Naive thymus-derived CD4-positive, alpha-beta T cell (primary cell): ENCODE measurements at places on chromosomes 2 and 18.

- DNase-seq: no peak
These were observed 13.1 kb upstream of the MYL12A start for GRCh38 chr18:3234457-3234856.

DNA sequence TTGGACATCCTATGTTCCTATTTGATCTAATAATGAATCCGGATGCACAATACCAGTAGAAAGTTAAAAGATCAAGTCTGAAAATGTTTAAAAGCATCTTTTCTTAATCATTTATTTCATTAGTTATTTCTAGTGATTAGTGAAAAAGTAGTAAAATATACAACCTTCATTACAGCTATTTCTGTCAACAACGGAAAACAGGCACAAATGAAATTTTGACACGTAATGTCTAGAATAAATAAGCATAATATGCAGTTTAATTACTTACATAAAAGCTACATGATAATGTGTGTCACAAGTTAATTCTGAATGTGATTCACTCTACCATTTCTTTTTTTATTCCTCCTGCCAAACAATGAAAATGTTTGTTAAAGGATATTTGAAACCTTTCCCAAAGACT is 216.1 kb downstream of the MYCN start:
- no peak for DNase-seq

DNA sequence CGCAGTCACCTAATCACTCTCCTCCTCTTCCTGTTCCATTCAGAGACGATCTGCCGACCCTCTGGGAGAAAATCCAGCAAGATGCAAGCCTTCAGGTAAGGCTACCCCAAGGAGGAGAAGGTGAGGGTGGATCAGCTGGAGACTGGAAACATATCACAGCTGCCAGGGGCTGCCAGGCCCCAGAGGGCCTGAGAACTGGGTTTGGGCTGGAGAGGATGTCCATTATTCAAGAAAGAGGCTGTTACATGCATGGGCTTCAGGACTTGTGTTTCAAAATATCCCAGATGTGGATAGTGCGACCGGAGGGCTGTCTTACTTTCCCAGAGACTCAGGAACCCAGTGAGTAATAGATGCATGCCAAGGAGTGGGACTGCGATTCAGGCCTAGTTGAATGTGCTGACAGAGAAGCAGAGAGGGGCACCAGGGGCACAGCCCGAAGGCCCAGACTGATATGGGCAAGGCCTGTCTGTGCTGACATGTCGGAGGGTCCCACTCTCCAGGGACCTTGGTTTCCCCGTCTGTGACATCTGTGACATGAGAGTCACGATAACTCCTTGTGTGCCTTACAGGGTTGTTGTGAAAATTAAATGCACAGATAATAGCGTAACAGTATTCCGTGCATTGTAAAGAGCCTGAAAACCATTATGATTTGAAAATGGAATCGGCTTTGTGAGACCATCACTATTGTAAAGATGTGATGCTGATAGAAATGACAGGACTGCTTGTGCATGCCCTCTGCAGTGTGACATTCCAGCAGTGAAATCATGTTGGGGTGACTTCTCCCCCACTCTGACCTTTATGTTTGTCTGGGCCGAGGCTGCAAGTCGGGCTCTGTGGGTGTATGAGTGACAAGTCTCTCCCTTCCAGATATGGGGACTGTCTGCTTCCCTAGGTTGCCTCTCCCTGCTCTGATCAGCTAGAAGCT is 510 bp downstream of the IL1RN start:
- DNase-seq: no peak

GRCh38 chr2:101124643-101125366 is 26.4 kb downstream of the TBC1D8 start:
- no peak for DNase-seq

DNA sequence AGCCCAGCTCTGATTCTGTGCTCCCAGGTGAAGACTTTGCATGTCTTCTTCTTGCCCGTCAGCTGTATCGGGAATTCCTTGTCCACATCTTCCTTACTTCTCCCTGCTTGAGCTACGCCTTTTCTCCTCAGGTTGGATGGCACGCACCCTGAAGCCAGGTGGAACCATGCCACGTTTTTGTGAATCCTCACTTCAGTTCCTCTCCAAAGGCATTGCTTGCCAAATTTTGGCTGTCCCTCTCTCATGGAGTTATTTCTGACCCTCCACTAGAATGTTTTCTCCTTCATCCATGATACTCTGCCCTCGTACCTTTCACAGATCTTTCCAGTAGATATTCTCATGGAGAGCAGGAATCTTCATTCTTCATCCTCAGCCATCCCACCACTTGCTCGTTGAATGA is 20.2 kb downstream of the ZCCHC2 start:
- DNase-seq: no peak

DNA sequence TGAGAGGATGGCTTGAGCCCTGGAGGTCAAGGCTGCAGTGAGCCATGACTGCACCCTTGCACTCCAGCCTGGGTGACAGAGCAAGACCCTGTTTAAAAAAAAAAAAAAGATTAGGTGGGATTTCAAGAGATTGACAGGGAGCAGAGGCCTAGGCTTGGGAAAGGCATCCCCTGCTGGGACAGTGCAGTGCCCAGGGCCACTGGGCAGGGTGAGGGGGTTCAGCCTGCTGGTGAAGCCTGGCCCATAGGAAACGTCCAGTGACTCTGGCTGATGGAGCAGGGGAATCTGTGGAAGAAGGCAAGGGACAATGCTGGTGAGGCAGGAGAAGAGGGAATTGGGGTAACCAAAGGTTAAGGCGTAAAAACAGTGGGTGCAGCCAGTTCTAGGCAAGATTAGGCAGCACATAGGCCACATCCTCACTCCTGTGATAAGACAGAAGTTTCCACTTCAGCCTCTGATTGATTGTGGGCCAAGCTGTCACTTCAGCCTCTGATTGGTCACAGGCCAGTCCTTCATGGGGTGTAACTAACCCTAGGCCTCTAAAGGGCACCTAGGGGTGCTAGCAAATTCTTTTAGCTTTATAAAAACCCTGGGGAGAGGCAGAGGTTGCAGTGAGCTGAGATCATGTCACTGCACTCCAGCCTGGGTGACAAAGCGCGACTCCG is 128.6 kb downstream of the MSH2 start:
- no peak for DNase-seq

DNA sequence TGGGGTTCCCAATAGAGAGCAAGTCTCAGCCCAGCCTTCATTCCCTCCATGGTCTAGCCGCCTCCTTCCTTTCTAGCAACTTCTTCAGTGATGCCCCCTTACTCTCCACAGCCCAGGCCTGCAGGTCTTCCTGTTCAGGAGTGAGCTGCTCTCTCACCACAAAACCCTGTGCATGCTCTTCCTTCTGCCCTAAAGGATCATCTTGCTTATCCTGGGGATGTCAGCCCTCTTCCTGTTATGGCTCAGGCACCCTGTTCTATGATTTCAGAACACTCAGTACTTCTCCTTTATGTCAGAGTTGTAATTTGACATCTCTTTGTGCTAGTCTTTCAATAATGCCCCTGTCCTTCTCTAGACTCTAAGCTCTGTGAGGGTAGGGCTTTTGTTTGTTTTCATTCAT is 19.4 kb downstream of the TMEM178A start:
- DNase-seq: no peak

GRCh38 chr18:75107196-75107930 is 101.6 kb downstream of the PTGR3 start:
- DNase-seq: no peak

DNA sequence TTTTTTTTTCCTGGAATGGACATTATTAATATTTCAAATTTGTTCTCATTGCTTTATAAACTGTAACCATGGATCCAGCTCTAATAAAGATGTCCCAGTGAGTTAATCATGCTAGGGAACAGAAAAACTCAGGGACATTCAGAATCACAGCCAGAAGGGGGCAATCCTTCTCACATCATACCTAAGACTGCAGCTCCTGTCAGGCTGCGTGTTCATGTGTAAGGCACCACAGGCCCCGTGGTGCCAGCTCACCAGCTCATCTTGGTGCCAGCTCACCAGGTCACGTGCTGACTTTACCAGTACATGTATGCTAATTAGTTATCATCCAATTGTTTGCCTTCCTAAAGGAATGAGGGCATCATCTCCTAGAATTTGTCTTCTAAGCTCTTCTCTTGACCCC is 84.7 kb upstream of the NEDD4L start:
- no peak for DNase-seq

DNA sequence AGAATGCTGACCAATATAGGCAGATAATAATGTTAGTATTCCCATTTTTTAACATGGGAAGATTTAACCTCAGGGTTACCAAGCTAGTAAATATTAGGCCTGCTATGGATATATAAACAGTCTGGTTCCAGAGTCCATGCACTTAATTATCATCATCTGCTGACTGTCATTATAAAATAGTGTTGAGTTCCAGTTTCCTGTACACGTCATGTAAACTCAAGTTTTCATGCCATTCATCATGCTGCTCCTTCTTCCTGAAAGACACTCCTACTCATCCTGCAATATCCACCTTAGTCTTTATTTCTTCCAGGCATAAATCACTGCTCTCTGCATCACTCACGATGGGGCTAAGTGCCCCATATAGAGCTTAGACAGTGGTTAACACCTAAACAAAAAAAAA is 420.8 kb upstream of the SPHKAP start:
- DNase-seq: no peak

- DNase-seq: no peak
These were observed 33.1 kb upstream of the DTNA start for GRCh38 chr18:34676816-34677574.

DNA sequence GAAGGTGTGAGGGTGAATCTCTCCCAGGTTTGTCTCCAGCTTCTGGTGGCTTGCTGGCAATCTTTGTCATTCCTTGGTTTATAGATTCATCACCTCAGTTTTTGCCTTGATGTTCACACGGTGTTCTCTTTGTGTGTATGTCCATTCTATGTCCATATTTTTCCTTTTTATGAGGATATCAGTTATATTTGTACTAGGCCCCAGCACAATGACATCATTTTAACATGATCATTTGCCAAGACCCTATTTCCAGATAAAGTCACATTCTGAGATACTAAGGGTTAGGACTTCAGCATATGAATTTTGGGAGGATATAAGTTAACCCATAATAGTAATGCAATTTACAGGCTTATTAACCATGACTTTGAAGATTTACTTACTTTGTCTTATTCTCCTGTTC is 649.0 kb downstream of the CPS1 start:
- no peak for DNase-seq

DNA sequence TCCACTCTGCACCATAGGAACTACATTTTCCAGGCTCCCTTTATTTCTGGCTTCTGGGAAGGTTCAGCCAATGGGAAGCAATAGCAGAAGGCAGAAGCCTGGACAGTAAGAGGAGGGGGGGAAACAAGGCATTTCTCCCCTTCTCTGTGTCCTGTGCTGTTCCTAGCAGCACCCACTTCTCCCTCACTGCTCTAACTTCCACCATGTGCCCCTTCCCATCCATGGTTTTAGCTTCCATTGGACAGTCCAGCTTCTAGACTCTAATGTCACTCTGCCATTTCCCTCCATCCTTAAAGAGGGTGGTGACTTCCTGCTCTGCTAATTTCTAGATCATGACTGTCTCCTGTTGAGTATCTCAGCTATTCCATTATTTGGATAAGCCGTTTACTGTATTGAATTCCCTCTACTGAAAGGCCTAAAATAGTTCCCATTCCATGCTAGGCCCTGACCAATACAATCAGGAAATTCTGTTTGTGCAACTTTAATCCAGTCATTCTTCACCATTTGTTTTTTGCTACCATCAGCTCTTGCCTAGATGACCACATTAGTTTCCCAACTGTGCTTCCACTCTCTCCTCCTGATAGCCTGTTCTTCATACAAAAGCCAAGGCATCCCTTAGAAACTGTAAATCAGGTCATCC is 20.8 kb upstream of the LYPD1 start:
- no peak for DNase-seq

DNA sequence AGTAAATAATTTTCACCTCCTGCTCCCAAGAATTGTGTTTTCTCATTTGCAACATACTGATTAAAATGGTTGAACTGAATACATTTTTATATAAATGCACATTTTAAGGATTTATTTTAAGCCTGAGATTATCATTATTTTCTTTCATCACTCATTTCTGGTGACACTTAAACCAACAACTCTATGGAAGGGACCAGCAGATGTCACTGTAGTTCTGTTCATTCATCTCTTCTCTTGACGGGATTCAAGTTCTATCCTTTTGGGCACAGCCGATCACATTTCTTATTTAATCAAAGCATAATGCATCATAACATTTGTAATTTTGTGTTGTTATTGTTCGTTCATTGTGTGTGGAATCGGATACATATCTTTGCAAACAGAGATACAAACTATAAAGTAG is 417.9 kb downstream of the HRH4 start:
- DNase-seq: no peak

DNA sequence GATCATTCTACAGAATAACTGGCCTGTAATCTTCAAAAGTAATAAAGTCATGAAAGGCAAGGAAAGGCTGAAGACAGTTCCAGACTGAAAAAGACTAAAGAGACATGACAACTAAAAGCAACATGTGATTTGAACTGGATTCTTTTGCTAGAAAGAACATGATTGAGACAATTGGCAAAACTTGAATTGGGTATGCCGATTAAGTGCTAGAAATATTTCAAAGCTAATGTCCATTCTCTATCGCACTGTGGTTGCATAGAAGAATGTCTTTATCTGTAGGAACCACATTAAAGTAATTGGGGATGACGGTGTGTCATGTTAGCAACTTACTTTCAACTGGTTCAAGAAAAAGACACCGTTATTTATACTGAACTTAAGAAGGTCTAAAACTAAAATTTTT is 98.5 kb downstream of the EXOC6B start:
- DNase-seq: no peak

- DNase-seq: no peak
These were observed 491.8 kb upstream of the NRP2 start for GRCh38 chr2:205190528-205190927.

DNA sequence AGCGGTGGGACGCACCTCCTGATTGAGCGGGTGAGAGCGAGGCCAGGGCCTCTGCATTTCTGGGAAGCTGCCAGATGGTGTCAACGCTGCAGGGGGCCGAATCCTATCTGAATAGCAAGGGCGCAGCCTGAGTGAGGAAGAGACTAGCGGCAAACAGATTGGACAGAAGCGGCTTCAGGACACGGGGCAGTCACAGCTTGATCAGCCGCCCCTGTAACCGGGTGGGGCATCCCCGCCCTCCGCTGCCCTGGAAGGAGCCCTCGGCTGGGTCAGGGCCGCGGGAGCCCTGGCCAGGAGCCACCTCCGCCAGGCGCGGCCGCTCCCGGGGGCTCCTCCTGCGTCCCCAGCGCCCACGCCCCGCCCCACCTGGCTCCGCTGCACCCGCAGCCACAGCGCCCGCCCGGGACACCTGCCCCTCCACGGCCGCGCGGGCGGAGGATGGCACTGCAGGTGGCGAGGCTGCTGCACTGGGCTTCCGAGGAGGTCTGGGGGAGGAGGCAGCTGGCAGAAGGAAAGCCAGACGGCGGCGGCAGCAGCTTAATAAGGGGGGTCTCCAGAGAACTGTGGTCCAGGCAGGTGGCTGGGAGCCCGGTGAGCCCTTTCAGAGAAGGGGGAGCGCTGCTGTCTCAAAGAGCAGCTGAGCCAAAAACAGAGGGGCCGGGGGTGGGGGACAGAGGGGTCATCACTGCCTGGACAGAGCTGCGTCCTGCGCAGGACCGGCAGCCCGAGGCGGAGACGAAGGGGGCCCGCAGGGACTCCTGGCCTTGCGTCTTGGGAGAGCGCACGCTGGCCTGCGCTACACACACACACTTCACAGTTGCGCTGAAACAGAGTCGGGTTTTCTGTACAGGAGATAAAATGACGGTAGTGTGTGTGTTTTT is 18.8 kb upstream of the SOX11 start:
- DNase-seq: no peak

GRCh38 chr2:223576873-223577272 is 25.3 kb downstream of the SCG2 start:
- DNase-seq: no peak

GRCh38 chr18:13577091-13577697 is 149.2 kb downstream of the FAM210A start:
- no peak for DNase-seq
